ENCODE measurements at places on chromosomes 1 and 21. TPM values are rescaled to one million over a fixed set of nuclear protein-coding genes. Genes with fewer than 3 reads are reported as not detected.

DNA sequence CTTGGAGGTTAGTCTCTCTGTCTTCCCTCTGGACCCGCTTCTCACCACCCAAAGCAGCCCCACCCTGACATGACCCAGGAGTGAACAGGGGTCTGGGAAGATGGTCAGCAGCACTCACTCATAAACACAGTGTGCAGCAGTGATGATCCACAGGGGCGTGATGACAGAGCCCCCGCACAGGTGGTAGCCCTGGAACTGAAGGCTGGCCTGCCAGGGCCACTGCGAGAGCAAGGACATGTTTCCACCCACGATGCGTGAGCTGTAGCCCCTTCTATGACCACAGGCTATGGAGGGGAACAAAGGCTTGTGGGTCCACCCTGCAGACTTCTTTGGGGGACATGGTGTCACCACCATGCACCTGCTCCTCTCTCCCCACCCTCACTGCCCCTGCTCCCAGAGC lies 12.9 kb downstream of the TMPRSS3 start:
- no peak for DNase-seq

DNA sequence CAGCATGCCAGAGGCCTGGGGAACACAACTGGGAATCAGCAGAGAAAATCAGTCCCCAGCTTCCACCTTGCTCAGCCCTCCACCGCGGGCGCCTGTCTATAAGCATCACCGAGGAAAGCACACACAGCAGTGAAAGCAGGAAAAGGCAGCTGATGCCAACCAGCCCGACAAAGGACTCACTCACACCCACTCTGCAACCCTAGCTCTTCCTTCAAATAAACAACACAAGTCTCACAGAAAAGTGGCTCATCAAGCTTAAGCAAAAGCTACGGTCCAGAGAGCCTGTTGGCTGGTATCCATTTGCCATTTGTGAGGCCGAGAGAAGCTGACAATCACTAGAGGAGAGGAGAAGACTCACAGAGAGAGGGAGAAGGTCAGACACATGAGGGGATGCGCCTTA lies 27.1 kb downstream of the MRAP start:
- no peak for DNase-seq

The CFAP107 gene
- not detected for total RNA-seq

GRCh38 chr1:60141743-60142142 lies 68.2 kb upstream of the C1orf87 start:
- DNase-seq: no peak

GRCh38 chr21:44458971-44459711 lies 3.8 kb downstream of the LRRC3 start:
- DNase-seq: no peak

GRCh38 chr1:5819391-5820025 lies 172.7 kb downstream of the NPHP4 start:
- DNase-seq: no peak

Measured in activated T-cell treated with anti-CD3 and anti-CD28 coated beads, Interleukin-2, amount 50 U/mL, for 72 hours (primary cell).